ENCODE measurements at places on chromosomes 16 and 17.

DNA sequence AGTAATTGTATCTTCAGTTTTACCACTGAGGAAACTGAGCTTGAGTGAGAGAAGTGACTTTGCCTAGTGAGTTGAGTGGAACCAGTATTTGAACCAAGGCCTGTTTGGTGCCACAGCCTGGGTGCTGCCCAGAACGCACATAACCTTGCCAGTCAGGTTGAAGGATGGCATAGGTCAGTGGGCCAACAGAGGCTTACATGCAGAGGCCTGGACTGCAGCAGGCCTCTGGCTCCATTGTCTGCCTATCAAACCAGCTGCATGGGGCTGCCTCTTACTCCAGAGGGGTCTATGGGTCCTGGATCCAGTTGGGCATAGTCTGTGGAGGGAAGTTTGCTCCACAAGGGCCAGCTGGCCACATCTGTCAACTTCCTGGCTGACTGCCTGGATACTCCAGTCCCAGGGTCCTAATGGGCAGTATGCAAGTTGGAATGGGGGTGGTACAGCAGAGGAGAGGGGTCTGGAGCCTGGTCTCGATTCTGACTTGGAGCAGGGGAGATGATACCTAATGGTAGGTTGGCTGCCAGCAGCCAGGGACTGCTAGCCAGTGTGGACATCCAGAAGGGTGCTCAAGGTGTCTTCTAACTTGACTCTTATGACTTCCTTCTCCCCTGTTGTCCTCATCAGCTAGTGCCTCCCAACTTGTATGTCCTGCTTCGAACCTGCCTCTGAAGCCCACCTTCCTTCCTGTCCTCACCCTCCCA, 11.1 kb upstream of the RNF112 start:
- DNase-seq, result no peak

DNA sequence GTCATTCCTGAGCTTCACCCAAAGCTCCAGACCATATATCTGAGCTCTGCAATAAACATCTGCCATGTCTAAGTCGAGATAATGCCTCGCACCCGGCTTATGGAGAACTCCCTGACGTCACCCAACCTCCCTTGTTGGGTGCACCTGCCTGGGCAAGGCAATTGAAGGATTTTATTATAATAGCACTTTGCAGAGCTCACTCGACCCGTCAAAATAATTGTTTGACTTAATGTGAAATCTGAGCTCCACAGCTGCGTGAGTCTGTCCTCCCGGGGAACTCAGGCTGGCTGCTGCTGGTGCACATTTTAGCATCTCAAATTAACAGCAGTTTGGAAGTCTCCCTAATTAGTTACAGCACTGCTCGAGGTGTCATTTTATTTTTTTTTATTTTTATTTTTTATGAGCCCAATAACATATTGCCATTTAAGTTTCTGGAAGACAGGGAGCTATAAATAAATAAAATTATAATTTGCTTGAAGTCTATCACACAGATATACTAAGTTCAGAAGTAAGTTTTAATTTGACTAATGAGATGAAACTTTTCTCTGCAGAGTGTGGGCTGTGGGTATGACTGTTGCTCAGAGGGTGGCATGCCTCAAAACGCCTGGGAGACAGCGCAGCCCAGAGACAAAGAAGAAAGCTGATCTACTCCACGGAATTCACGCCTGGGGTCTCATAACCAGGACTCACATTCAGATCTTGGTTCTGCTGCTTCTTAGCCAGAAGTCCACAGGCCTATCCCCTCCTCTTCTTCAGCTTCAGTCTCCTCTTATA, 401.4 kb upstream of the C16orf82 start:
- DNase-seq, result peak; percentile 34

DNA sequence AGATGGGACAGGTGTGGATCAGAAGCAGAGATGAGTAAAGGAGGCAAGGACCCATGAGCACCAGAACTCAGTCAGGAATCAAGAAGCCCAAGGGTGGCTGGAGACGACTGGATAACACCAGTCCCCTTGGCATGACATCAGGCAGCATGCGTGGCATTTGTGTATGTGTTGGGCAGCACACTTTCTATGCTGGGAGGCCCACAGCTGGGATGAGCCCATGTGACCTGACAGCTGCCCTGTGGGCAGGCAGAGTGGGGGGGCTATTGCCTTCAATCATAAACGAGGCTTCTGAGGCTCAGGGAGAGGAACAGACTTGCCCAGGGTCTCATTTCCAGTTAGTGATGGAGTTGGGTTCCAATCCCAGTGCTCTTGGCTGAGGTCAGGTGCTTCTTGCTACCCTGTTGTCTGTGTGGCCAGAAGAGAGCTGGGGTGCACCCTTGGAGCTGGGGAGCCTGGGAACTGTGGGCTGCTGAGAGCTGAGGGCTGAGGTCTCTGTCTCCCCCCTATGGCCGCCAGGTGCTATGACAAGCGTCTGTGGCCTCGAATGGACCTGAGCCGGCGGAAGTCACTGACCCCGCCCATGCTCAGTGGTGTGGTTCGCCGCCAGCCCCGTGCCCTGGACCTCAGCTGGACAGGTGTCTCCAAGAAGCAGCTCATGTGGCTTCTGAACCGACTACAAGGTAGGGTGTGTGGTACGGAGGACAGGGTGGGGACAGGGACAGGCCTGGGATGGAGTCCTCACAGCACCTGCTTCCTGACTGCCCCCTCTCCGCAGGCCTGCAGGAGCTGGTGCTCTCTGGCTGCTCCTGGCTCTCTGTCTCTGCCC, 7.1 kb upstream of the ORAI3 start:
- peak; percentile 84 for DNase-seq

DNA sequence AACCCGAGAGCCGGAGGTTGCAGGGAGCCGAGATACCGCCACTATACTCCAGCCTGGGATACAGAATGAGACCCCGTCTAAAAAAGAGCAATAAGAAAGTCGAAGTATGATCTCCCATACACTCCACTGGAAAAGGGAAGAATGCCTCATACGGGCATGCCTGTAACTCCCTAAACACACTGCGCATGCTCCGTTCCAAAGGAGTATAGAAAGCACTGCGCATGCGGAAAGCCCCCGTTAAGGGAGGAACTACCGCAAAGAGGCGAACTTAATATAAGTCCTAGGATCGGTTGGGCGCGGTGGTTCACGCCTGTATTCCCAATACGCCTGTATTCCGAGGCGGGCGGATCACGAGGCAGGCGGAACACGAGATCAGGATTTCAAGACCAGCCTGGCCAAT, 313.1 kb upstream of the ERCC4 start:
- DNase-seq, result no peak

- no peak for DNase-seq
Measured at GRCh38 chr16:69861292-69862030, 89.7 kb upstream of the CLEC18A start.

DNA sequence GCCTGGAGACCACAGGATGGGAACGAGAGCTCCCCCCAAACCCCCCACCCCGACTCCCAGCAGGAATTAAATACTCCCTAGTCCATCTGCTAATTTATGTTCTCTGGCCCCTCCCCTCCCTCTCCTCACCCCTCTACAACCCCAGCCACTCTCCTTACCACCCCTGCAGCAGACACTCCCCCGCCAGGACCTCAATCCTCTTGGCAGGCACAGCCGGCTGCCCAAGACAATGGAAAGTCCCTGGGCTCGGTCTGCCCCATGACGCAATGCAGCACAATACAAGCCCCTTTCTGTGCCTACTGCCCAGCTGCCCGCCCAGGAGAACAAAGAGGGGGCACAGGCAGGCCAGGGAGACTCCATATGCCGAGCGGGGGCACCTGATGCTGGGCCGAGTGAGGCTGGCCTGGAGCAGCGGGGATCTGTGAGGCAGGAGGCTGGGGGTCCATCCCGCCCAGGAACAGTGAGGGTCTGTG, 30.3 kb upstream of the CDC42EP4 start:
- no peak for DNase-seq

GRCh38 chr17:32486111-32486700, 587 bp upstream of the CDK5R1 start:
- DNase-seq, result peak; percentile 67

DNA sequence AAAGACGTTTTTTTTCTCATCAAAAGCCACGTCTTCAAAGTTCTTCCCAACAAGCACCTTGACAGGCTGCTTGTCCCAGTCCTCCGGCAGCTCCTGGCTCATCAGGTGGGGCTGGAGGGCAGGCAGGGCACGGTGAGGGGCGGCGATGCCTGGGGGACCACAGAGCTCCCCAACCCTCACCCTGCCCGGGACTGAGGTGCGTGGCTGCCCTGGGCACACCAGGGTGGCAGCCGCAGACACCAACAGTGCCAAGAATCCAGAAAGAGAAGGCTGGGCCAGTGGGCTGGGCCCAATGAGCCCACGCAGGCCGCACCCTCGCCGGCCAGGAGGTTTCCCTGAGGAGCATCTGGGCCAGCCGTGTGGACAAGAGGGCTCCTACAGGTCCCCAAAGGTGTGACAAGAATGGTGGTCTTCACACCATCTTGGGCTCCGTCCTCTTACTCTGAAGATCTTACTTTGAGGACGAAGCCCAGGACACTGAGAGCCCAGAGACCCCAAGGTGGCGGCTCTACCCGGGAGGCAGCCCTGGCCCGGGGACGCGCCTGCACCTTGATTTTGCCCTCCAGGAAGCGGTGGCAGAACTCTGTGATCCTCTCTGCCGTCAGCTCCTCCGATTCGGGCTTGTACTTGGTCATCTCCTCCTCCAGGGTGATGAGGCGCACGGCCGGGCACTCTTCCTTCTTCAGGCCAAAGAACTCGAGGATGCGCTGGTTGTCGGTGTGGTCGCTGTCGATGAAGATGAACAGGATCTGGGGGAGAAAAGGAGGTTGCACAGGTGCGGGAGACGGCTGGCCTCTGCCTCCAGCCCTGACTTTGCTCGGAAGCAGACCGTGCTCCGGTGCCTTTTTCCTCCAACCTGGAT, 11.3 kb upstream of the PPP1R27 start:
- DNase-seq, result no peak

- DNase-seq, result no peak
Measured at GRCh38 chr17:58184986-58185761, 7.4 kb upstream of the EPX start.

DNA sequence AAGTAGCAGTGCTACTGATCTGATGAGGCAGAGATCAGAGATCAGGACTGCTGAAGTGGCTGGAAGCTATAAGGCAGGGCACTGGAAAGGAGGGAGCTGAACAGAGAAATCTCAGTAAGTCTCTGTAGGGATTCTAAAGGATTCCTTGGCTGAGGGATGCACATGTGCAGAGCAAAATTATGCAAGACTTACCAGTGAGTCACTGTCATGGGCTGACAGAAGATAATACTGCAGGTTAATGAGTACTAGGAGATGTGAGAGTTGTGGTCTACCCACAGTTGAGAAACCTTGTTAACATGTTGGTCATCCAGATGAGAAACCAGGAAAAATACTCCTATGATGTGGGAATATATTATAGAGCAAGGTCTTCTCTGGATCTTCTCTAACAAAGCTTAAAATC, 378.1 kb downstream of the HAPSTR1 start:
- DNase-seq, result no peak

Data from activated CD4-positive, alpha-beta T cell treated with anti-CD3 and anti-CD28 coated beads, Interleukin-2, Interleukin-6, amounts not matched to agents 100 ng/mL and 50 ng/mL, durations not matched to agents 16 hours and 8 hours (primary cell).